SW480 (cell line): ENCODE measurements at places on chromosomes 12 and 14.

- DNase-seq: no peak
Observed at GRCh38 chr12:64207453-64207852, 14.6 kb downstream of the KICS2 start.

DNA sequence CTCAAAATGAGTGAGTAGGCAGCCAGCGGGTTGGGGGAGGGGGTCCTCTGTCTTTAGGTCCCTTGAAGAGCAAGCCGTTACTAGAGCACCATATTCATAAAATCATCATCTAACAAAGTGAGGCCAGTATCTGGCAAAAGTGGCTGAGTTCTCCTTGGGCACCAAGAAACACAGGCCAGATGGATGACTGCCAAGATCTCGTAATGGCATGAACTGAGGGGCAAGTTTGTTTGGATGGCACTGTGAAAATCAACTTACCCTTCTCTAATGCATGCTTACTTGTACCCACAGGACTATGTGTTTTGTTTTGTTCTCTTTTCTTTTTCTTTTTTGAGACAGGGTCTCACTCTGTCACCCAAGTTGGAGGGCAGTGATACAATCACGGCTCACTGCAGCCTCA lies 41.6 kb downstream of the GNPTAB start:
- DNase-seq: no peak

DNA sequence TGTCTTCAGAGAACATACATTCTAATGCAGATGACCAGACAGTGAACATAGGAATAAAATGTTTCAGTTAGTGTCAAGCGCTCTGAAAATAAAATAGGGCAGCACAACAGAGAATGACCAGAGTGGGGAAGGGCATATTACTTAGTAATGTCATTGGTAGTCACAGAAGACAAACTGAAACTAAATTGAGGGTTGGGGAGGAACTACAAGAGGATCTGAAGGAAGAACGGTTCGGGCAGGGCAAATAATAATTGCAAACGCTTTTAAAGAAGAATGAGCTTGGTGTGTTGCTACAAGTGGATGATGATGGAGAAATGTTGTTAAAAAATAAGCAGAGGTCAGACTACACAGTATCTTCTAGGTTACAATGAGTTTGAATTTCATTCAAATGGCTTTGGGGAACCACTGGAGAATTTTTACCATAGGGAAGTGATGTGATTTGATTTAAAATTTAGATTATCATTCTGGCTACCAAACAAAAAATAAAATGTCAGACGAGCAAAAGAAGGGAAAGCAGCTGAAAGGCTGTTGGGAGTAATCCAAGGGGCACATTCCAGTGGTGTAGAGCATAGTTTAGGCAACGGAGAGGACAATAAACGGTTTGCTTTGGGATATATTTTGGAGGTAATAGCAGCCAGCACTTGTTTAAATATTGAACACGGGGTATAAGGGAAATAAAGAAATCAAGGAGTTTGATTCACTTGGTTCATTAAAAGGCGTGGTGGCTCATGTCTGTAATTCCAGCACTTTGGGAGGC lies 56.3 kb upstream of the SLC6A13 start:
- DNase-seq: no peak

GRCh38 chr14:76855066-76855465 lies 28.9 kb downstream of the LRRC74A start:
- no peak for DNase-seq

- peak; percentile 62 for DNase-seq
Observed at GRCh38 chr14:68463705-68464374, 329.0 kb downstream of the ZFP36L1 start.

- no peak for DNase-seq
Observed at GRCh38 chr12:116157845-116158267, 119.6 kb downstream of the MED13L start.

GRCh38 chr14:88426271-88426670 lies 40.8 kb downstream of the SPATA7 start:
- DNase-seq: no peak

- no peak for DNase-seq
Observed at GRCh38 chr12:118526255-118527095, 150.1 kb downstream of the SUDS3 start.

- no peak for DNase-seq
Observed at GRCh38 chr12:44603701-44604100, 272.4 kb downstream of the NELL2 start.

- DNase-seq: no peak
Observed at GRCh38 chr12:124856132-124856841, 7.4 kb downstream of the SCARB1 start.

- DNase-seq: no peak
Observed at GRCh38 chr12:62720661-62721330, 214.2 kb downstream of the PPM1H start.

DNA sequence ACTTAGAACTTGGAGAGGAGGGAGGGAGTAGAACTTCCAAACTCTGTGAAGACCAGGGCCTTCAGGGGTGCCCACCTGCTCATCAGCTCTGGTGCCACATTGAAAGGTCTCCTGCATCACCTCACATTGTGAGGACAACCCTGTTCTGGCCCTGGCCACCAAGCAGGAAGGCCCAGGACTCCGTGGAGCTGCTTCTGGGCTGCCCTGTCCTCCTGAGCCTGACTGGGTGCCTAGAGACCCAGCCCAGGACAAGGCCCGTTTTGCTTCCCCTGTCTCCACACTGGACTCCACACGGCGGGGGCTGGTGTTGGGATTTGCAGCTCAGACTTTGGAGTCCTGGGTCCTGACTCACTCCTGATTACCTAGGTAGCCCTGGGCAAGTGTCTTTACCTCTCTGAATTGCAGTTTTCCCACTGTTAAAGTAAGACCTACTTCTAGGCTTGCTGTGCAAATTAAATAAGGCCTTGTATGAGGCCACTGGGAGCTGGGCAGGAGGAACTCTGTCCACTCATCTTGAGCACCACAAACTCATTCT lies 12.5 kb upstream of the KRT82 start:
- no peak for DNase-seq

DNA sequence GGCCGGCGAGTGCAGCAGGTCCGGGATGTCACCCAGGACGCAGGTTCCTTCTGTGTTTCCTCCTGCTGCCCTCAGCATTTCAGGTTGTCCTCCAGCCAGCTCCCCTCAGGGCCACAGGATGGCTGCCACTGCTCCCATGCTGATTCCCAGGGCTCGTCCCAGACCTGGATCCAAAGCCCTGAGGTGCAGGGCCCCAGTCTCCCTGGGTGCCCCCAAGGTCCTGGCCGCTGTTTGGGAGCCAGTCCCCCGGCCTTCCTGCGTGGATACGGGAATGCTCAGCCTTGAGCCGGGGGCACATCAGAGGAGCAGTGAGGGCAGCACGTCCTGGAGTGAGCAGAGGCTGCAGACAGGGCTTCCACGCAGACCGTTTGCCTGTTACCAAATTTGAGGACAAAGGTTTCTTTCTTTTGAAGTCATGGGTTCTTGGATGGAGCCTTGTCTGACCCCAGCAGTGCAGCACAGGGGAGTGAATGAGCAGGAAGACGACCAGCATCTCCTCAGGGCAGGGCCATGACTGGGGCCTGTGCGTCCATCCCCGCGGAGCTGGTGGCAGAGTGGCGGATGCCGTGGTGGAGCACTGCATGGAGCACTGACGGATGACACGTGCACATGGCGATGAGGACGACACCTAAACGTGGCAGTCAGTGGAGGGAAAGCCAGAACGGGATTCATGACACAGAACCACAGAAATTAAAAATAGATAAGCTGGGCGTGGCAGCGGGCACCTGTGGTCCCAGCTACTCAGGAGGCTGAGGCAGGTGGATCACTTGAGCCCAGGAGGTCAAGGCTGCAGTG lies 12.5 kb upstream of the CACNA2D4 start:
- DNase-seq: no peak
